ENCODE measurements at places on chromosomes 5 and 9.
A peak's percentile ranks its signal among the peaks of the same experiment; 100 is the strongest.

DNA sequence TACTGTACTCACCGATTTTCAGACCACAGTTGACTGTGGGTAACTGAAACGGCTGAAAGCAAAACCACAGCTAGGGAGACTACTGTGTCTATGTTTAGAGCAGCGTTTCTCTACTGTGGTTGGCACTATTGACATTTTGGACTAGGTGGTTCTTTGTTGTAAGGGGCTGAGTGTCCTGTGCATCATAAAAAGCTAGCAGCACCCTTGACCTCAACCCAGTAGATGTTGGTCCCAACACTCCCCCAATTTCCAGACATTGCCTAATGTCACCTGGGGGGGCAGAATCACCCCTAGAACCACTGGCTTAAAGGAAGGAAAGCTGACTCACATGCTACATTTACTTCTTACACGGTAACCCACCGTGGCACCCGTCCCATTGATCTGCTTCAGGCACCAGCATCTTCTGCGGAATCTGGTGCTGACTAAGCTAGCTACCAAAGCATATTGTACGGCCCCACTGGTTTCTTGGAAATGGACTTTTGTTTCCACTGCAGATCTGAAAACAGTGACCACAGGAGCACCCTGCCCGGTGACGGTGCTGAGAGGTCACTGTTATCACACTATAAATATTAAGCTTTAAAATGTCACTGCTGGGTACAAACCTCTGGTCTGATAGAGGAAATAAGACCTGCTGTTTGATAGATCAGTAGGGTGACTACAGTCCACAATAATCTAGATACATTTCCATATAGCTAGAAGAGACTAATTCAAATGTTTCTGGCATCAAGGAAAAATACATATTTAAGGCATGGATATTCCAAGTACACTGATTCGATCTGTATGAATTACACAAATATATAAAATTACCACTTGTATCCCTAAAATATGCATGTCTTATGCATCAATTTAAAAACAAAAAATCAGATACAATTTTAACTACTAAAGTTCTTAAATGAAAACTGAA lies 151.4 kb downstream of the HSD17B3 start:
- no peak for DNase-seq

- no peak for DNase-seq
Measured at GRCh38 chr5:121816164-121816563, 35.5 kb upstream of the FTMT start.

- no peak for DNase-seq
Measured at GRCh38 chr5:23352446-23352845, 155.0 kb upstream of the PRDM9 start.

DNA sequence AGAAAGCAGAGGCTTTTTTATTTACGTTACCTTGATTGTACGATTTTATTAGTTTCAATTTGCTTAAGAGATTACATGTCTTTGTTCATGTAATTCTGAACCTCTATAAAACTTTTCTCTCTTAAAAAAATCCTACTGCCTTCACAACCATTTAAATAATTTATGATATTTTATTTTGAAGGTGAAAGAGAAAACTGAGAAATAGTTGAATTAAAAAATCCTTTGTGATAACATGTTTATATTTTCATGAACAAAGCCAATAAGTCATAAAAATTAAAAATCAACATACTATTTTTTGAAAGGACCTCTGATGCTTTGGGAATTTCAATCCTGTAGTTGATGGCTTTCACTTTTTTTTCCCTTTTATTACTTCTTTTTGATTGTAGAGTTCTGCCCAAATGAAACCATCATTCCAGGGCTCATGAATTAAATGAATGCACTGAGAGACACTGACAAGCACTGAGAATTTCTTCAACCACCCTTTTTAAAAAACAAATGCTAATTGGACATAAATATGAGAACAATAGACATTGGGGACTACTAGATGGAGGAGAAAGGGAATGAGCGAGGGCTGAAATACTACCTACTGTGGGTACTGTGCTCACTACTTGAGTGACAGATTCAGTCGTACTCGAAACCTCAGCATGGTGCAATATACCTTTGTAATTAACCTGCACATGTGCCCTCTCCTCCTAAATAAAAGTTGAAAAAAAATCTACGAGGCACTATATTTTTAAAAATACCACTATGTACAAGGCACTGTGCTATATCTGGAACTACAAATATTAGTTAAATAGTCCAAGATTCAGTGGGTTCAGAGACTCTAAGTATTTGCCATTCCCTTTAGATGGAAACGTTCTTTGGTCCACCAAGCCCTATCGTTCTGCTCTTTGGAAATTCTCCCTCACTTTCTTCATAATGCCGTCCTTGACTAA lies 5.9 kb downstream of the CDKN2A start:
- no peak for DNase-seq

DNA sequence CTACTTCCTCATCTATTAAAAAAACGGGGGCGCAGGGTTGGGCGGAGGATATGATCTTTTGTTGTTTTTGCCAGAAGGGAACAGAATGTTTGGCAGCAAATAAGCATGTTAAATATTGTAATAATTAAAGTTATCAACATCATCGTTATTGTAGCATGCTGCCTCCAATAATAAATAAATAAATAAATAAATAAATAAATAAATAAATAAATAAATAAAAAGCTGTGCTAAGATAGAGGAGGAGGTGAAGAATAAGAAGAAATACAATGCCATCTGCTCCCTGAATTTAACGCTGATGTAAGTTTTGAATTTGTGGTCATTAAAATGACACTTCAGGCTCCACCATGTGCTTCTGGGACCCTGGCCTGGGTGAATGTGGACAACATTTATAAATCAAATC lies 508.0 kb upstream of the TNC start:
- no peak for DNase-seq

- DNase-seq, result peak; percentile 32
Measured at GRCh38 chr9:110115341-110115820, 92.6 kb downstream of the C9orf152 start.

DNA sequence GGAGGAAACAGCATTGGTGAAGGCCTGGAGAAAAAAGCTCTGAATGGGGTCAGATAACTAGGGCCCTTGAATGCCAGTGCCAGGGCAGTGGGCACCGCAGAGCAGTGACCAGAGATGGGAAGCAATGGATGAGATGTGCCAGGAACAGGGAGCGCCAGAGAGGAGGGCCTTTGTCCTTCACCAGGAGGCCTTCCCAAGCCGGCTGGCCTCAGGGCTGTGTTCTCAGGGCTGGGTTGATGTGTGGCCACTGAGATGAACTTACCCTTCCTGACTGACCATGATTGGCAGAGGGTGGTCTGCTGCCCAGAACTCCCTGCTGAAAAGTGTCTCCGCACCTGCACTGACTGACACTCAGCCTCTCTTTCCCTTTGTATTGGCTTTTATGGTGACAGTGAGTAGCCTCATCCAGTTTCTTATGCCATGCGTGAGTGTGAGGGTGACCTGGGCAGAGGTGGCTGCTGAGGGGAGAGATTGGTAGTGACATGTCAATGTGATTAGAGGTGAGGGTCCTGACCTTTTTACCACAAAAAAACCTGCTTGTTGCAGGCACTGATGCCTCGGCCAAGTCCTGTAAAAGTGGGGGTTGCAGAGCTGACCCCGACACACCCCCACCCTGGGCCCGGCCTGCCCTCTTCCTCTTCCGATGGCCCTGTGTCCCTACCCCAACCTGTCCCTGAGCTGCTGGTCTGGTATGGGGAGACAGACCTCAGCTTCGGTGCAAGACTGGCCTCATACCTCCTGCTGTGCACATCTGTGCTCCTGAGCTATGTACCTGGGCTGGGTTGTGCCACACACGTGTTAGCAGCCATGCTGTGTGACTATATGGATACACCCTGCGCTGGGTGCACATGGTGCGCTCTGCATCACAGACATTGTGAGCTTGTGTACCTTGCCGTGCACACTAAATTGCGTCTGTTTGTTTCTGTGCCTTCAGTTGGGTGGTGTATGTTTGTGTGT lies 57.1 kb upstream of the PSD2 start:
- peak; percentile 57 for DNase-seq

GRCh38 chr5:116650544-116650943 lies 75.9 kb upstream of the SEMA6A start:
- peak; percentile 22 for DNase-seq

DNA sequence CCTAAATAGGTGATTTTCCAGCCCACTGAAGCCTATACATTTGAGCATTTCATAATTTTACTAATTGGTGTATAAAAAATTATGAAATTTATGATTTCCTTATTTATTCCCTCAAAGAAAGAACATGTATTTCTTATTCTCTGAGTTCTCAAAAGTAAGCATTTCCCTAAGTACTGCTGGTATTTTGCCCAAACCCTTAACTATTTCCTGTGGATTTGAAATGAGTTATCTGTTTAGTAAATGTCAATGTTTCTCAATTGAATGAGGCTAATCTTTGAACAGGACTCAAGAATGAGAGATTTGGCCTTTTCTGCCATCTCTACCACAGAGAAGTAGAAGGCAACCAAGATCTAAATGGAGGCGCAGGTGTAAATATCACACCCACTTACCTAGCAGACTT lies 751.7 kb downstream of the TLE1 start:
- no peak for DNase-seq

GRCh38 chr5:89930591-89931392 lies 478.8 kb downstream of the CETN3 start:
- DNase-seq, result no peak

DNA sequence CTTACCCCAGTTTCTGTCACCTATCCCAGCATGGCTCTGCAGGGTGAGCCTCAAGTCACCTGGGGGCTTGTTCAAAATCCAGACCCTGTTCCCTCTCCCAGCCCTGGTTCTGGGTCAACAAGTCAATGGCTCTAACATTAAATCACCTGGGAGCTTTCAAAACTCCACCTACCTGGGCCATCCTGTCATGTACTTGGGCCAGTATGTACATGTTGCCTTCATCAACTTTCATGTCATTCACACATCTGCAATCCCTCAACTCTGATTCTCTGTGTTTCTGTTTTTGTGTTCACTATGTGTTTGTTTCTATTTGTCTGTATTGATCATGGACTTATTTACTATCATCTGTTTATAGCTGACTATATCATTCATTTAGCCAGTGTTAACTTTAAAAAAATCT lies 2.1 kb upstream of the SH3GLB2 start:
- DNase-seq, result no peak

Measured in Ammon's horn (tissue), 1 donor.